ENCODE measurements at places on chromosomes 2 and 18.

DNA sequence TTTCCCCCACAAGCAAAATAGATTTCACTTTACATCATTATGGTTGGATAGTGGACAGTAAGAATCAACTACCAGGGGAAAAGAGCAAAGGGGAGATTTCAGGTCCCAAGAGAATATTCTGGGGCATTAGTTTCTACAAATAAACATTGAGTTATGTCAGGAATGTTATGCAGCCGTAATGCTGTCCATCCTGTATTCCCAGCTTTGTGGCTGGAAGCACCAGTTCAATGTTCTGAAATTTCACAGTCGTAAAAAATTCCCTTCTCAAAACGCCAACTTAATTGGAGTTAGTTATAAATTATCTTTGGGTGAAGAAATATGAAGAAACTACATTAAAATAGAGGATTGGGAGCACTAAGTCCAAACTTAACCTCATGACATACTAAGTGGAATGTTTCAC, 141.5 kb upstream of the FIGN start:
- DNase-seq = no peak

DNA sequence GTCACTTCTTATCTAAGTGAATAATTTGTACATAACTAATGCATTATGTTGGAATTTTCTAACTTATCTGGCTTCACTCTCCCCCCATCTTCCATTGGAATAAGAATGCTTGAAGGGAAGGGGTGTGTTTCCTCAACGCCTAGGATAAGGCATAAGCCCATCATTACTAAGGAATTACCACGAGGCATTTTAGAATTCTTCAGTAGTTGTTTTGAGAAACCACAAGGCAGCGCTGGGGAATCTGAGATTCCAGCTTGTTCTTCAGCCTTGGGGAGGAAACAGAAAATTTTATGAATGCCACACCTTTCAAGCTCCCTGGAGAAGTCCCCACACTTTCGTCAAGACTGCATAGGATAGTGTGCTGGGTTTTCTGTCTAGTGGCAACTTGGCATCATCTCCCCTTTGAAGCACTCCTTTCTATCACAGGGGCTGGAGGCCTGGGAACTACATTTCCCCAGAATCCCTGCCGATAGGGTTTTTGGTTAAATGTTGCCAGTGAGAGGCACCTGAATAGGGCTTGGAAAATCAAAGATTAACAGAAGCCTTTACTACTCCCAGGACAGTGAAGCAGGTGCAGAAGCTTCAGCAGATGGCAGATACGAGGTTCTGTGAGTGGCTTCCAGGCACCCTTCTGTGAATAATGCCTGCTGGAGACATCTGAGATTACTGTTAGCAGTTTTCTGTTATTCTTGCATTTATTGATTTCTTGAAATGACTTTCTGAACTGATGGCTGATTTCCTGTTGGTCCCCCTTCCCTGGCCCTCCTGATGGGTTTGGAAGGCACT, 192.7 kb upstream of the REV1 start:
- DNase-seq = no peak

GRCh38 chr2:43197588-43197896, 28.9 kb downstream of the ZFP36L2 start:
- DNase-seq = no peak

DNA sequence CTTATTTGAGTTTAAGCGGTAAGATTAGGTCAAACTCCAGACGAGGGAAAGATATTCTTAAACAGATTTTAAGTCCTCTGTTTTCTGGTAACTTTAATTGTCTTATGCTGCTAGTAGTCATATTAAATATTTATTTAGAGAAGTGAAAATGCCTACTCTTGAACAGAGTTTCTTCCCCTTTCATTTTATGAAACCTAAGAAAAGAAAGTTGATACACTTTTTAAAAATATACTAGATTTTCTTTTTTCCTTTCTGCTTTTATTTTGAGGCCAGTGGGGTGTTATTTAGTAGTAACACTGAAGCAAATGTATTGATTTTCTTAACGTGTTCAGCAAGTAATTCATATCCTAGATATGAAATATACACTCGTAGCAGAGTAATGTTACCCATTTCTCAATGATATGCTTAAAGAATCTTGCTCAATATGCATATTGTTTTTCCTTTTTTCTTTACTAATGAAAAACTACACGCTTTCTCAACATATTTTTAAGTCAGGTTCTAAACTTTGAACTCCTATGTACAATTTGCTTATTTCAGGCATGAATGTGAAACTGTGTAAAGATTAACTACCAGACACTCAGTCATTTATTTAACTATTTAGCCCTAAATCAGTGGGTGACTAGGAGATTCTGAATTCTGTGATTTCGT, 691 bp downstream of the KYNU start:
- DNase-seq = no peak

DNA sequence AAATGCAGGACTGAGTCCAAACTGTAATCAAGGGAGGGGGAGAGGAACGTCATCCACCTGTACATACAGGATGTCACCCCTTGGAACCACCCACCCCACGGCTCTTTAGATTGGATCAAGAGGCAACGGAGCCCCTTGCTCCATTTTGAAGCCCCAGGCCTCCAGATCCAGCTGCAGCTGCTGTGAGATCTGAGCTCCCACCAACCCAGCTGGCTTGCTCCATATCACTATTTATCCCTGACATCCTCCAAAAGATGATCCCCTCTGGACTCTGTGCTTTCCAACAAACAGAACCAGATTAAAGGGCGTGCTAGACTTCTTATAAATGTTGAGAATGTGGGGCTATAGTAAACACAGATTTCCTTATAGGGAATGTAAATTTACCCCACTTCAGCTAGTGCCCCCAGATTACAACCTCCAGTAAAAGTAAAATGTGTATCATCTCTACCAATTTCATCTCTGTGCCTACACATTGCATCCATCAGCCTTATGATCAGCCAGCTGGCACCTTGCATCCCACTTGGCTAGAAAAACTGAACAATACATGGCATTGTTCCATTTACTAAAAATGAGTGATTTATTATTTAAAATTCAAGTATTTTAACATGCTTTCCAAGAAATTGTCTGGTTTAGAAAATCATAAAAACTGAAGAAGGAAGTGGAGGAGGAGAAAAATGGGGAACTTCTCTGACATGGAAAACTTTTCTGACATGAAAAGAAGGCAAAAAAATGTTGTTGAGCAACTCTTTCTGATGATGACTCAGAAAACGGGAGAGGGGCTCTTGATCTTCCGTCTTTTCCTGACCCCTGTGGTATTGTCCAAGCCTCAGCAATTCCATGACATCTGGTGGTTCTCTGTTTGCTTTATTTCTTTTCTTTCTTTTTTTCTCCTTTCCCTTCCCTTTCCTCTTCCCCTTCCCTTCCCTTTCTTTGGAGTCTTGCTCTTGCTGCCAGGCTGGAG, 262.6 kb upstream of the THUMPD2 start:
- DNase-seq = no peak

- no peak for DNase-seq
These were observed 292.9 kb downstream of the STK39 start for GRCh38 chr2:167954495-167954894.

DNA sequence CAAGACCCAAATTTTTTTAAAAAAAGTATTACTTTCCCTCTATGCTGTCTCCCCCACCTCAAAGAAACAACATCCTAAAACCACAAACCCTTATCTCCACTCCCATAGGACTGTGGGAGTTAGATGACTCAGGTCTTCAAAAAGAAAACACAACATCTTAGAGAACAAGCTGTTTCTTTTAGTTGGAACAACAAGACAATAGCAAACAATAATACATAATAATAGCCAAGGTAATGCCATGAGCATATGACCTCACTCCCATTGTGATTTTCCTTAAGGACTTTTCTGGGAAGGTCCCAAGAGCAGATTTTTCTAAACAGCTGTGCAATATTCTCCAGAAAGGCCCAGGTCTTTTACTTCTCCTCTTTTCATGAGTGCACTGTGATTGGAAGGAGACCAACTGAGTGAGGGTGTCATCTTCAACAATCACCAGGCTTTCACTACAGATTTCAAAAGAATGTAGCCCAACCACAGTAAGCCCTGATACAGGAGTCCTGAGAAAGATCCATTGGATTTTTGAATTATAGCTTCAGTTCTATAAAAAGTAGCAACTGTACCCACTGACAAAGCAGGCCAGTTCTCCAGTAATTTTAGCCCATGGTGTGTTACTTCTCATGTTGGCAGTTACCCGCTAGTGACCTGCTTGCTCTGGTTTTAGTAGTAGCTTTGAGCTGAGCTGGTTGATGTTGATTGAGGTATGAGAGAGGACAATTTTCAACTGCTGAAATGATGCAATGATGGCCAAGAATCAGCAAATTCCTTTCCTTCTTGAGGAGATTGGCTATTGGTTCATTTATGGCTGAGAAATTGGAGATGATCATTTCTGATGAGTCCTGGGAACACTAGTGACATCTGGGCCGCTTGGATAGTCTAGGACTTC, 144.5 kb upstream of the TCF4 start:
- DNase-seq = no peak

DNA sequence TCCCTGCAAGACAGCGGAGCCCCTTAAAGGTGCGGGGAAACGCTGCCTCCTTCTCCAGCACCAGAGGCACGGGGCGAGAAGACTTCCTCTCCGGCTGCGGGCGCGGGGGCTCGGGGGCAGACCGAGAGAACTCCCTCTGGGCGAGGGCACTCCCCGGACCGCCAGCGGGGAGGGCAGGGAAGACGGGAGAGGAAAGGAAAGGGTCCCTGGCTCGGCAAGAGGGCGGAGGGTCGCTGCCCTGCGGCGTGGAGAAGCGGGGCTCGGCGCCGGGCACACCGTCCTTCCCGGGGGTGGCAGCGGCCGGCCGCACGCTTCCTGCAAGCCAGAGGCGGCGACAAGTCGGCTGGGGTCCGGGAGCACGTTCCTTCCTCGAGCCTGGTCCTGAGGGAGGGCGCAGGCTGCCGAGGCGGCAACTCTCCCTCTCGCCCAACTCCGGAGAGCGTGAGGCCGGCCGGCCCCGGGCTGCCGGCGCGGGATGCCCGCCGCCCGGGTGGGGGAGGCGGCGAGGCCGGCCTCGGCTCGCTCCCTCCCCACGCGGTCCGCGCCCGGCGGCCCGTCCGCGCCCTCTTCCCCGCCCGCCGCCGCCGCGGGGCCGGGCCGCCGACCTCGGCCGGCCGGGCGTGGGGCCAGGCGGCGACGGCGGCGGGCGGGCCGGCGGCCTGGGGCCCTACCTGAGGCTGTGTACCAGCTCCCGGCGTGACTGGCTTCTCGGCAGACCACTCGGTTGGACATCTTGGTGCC, 1.1 kb downstream of the MEMO1 start:
- DNase-seq = peak; percentile 66

- DNase-seq = no peak
These were observed 104.5 kb downstream of the VAPA start for GRCh38 chr18:10018289-10018688.

DNA sequence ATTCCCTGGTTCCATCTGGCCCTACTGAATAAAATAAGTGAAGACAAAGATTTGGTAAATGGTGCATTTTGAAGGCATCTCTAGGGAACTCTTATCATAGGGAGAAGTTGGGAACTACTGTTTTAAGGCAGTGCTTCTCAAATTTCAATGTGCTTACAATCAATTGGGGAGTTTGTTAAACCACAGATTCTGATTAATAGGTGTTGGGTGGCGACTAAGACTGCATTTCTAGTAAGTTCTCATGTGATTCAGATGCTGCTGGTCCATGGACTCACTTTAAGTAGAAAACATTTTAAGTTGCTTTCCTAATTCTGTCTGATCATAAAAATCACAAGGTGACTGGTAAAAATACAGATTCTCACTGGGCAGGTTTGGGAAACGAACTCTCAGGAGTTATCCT, 14.6 kb downstream of the FARSB start:
- no peak for DNase-seq

DNA sequence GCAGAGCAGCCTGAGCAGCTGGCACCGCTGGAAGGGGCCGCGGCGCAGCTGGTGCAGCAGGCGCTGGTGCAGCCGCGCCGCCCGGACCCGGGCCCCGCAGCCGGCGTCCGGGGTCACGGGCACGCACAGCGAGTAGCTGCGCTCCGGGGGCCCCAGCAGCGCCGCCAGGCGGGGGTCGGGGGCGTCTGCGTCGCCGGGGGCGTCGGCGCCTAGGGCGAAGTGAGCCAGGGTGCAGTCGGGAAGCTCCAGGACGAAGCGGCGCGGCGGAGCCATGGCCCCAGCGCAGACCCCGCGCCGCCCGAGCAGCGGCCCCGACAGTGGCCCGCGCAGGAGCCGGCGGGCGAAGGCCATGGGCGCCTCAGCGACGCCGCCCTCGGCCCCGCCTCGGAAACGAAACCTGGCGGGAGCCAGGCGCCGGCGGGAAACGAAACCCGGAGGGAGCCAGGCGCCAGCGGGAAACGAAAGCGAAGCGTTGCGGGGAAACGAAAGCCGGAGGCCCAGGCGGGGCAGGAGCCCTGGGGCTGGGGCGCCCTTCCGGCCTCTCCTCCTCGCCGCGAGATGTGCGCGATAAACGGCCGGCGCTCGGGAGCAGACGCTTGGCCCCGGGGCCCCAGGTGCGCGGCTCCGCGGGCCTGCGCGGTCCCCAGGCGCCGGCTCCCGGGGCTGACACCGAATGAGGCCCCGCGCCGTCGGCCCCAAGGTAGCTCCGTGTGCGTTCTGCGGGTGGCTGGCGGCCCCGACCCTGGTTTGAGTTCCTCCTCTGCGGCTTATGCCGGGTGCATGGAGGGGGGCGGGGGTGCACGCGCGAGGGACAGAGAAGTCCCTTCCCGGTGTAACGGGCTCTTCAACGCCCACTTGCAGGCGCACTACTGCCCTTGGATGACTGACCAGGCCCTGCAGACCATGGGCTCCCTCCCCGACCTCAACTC, at the start of gene CMPK2:
Gene CMPK2, minus strand, starts transcription at position 562 of the 929 bp plus-strand sequence. Its CDS starts 211 bp downstream, at position 351.
- DNase-seq = peak; percentile 73

GRCh38 chr2:166088634-166089033, 39.2 kb downstream of the SCN1A start:
- no peak for DNase-seq

DNA sequence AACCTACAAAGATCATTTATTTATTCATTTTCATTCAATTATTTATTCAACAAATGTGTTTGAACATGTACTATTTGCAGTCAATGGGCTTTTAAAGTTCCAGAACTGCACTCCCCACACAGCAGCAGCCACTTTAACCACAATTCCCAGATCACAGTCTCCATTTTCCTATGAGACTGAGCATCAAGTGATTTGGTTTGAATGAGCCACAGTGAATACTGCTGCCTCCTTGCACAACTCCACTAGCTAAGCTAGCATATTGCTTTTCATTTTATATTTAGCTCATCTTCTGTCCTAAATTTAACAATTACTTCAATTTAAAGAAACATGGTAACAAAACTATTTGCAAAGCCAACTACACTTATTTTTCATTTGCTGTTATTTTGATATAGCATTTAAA, 353.4 kb upstream of the VRK2 start:
- DNase-seq = no peak

- DNase-seq = no peak
These were observed 44.9 kb downstream of the SOCS6 start for GRCh38 chr18:70333757-70334156.

DNA sequence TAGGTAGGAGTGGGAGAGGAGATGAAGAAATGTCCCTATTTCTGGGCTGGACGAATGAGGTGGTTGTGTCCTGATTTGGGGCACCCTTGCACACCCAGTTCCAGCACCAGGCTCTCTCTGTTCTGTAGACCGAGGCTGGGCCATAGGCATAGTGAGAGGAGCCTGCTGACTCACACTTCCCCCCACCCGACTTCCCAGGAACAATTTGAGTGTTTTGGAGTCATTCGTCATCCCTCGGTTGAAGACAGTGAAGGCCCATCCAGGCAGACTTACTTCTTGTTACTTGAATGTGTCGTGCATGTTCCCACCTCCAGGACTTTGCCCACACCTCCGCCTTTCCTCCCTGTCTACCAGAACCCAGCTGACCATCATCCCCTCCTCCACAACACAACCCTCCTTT, 179.1 kb downstream of the HAUS1 start:
- DNase-seq = no peak

Data from sciatic nerve (tissue), 2 donors.